ENCODE measurements at places on chromosomes 1 and 21.

DNA sequence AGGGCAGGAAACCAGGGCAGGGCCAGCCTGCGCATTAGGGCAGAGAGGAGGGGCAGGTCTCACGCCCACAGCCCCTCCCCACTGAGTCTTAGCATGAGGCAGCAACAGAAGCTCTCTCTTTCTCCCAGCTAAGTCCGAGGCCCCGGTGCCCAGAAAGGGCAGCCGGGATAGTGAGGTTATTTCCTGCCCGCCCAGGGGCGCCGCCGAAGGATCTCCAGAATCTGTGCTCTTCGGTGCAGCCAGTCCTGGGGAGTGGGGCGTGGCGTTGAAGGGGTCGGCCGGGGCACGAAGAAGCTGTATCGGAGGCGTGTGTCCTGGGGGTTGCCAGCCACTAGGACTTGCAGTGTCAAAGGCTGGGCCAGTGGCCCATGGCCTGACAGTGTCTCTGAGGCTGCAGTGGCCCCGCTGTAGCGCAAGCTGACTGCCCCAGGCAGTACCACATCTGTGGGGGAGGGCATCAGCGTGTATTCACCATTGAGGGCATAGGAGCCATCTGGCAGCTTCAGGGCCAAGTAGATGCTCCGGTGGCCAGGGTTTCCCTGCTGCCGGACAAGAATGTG lies 7.8 kb downstream of the ADAMTS4 start:
- no peak for DNase-seq

- DNase-seq = no peak
Measured at GRCh38 chr1:18649693-18650370, 19.2 kb downstream of the PAX7 start.

- peak; percentile 26 for DNase-seq
Measured at GRCh38 chr21:17045214-17045853, 467.5 kb upstream of the CXADR start.

DNA sequence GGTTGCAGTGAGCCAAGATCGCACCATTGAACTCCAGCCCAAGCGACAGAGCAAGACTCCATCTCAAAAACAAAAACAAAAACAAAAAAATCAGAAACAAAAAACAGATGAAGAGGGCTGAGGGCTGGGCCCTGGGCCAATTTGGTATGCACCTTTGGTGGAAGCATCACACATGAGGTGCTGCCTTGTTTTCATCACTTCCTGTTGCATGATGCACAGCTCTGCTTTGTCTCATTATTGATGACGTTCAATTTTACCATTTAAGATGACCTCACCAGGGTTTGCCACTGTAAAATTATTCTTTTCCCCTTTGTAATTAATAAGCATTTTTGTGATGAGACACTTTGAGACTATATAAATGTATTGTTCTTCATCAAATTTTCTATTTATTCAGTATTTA lies 9.8 kb upstream of the IFNAR2 start:
- no peak for DNase-seq

- no peak for DNase-seq
Measured at GRCh38 chr1:219626865-219627264, 14.0 kb upstream of the ZC3H11B start.

- DNase-seq = peak; percentile 53
Measured at GRCh38 chr1:150561254-150561973, 12.2 kb downstream of the ADAMTSL4 start.

DNA sequence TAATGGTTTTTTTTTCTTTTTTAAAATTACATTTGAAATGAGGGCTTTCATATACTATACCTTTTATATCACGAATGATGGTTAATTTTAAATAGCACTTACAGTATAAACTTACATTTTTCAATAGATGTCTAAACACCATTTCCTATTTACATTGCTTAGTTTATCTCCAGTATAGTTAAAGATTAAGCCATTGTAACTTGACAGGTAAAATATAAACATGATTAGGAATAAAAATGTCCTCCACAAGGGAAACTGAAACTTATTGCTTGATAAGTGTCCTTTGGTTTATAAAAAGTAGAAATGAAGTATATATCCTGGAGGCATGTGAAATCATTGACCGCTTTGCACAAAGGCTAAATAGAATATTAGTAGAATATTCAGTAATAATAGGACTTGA lies 20.2 kb downstream of the CTH start:
- DNase-seq = no peak

DNA sequence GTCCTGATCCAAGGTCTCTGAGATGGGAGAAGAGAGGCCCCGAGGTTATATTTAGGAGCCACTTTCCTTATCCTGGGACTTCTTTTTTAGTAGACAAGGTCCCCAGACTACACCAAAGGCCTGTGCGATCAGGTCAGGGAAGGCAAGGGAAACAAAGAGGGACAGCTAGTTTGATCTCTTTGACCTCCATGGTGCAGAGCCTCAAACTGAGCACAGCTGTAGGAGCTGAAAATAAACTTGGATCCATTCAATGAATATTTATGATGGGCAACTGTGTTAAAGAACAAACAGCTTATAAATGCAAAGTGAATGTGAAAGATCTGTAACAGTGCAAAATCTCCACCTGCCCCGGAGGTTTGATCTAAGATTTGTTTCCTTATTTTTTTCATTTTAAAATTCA lies 256.6 kb downstream of the DYRK1A start:
- no peak for DNase-seq

GRCh38 chr1:8720347-8720746 lies 97.1 kb downstream of the RERE start:
- no peak for DNase-seq

DNA sequence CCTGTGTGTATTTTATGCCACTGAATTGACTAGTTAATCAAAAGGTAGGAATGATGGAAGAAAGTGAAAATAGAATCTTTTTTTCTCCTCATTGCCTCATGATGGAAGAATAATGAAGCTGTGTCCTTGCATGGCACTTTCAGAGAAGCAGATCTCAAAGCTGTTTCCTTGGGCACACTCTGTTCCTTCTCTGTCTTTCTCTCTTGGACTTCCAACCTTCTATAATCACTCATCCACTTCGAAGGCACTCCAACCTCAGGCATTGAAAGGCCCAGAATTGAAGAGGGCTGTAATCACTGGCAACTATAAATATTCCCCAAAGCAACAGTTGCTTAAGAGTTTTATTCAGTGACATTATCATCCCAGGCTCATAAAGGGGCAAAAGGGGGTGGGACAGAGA lies 31.1 kb upstream of the DNASE2B start:
- no peak for DNase-seq

Measured in SW 1271 (cell line).